ENCODE measurements at places on chromosomes 5 and 9. TPM values are rescaled to one million over a fixed set of nuclear protein-coding genes. Genes with fewer than 3 reads are reported as not detected.

Gene DRD1
- total RNA-seq = 0.62 TPM

Gene BASP1
- 51.5 TPM for total RNA-seq

Gene TJP2
- total RNA-seq = 121 TPM

Gene KIF4B
- total RNA-seq = 0.09 TPM

Gene SPATA31C1
- total RNA-seq = not detected

Gene C9orf153
- 1.3 TPM for total RNA-seq

Gene AGXT2
- not detected for total RNA-seq

Gene PDE6A
- total RNA-seq = not detected

Gene ZFAND5
- 205 TPM for total RNA-seq

Gene PCDHB4
- total RNA-seq = 9.1 TPM

Gene SPINK6
- total RNA-seq = not detected

Gene STPG3
- total RNA-seq = not detected

Gene BARHL1
- not detected for total RNA-seq

Gene OR1L6
- total RNA-seq = not detected

Gene GBA2
- 83.9 TPM for total RNA-seq

Gene FBXW2
- total RNA-seq = 74.0 TPM

Gene INSL6
- not detected for total RNA-seq

Gene ACO1
- 30.5 TPM for total RNA-seq

Gene ACOT12
- total RNA-seq = 0.45 TPM

Gene INSYN2B
- not detected for total RNA-seq

Gene FOXD4L6
- not detected for total RNA-seq

Gene MEGF10
- total RNA-seq = 0.72 TPM

Gene SLC4A9
- total RNA-seq = not detected

Gene FLT4
- total RNA-seq = 22.1 TPM

Gene FSTL4
- total RNA-seq = 0.42 TPM

Gene C1QTNF3
- total RNA-seq = 38.8 TPM

Gene SLC34A3
- total RNA-seq = not detected

Gene ANKDD1B
- 2.1 TPM for total RNA-seq

Gene SPEF2
- 10.9 TPM for total RNA-seq

Gene CCNG1
- 101 TPM for total RNA-seq

Gene OCLN
- 2.6 TPM for total RNA-seq

Gene DDX4
- not detected for total RNA-seq

Gene PCDHGA2
- total RNA-seq = 6.2 TPM

Gene GARIN3
- not detected for total RNA-seq

Gene GABRA1
- not detected for total RNA-seq

Gene SLC6A7
- not detected for total RNA-seq

Gene FREM1
- total RNA-seq = 18.9 TPM

Gene BTNL3
- not detected for total RNA-seq

Gene PCDHAC2
- 1.9 TPM for total RNA-seq

Gene F2R
- 17.8 TPM for total RNA-seq

Gene SOX30
- not detected for total RNA-seq

Gene CSF1R
- 35.3 TPM for total RNA-seq

Gene LYRM7
- total RNA-seq = 7.1 TPM

Gene SETX
- 67.9 TPM for total RNA-seq
